NCI-H82 (cell line): ENCODE measurements at places on chromosomes 11 and 22.

DNA sequence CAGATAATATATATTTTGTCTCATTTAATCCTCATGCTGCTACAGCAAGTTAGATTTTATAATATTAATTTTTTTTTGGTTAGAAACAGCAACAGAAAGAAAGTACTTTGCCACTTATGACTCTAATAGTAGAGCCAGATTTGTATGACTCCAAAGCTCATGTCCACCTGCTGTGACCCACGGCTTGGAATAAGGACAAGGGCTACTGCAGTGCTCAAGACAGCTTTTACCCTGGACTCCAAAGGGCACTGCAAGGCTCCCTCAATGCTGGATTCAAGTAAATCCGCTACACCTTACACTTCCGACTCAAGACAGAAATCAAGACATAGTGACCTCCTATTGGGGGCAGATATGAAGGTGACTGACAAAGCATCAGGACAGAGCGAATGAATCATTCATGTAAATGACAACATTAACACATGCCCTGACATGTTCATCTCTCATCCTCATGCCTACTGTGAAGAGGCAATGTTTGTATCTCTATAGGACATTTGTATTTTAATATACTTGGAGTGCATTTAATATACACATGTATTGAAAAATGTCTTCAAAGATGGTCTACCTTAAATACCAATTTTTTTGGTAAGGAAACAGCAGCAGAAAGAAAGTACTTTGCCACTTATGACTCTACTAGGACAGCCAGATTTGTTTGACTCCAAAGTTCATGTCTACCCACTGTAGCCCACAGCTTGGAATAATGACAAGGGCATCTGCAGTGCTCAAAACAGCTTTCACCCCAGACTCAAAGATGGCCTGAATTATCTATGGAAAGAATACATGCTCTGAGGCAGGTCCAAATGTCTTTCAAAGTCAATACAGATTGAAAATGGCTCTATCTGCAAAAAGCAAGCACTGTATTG is 375.6 kb upstream of the CCDC90B start:
- DNase-seq, result no peak

DNA sequence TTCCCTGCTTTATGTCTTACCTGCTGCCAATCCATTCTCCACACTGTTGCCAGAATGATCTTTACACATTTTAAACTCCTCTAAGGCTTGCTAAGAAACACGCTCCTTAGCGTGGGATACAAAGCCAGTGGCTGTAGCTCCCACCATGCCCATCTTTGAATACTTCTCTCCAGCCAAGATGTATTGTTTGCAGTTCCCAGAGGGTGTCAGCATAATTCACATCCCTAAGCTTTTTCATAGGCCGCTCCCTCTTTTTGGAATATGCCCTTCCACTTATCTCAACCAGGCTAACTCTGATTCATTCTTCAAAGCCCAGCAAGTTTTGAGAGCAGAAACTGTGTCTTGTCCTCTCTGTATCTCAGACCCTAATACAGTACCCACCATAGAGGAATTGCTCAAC is 8.1 kb upstream of the UPK2 start:
- DNase-seq, result no peak

DNA sequence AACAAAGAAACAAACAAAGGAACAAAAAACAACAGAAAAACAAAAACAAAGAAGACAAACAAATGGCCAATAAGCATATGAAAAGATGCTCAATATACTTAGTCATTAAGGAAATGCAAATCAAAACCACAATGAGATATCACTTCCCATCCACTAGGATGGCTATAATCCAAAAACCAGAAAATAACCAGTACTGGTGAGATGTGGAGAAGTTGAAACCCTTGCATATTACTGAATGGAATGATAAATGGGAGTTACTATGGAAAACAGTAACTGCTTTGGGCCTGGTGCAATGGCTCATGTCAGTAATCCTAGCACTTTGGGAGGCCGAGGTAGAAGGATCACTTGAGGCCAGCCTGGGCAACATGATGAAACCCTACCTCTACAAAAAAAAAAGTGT is 44.9 kb upstream of the RBFOX2 start:
- DNase-seq, result no peak

DNA sequence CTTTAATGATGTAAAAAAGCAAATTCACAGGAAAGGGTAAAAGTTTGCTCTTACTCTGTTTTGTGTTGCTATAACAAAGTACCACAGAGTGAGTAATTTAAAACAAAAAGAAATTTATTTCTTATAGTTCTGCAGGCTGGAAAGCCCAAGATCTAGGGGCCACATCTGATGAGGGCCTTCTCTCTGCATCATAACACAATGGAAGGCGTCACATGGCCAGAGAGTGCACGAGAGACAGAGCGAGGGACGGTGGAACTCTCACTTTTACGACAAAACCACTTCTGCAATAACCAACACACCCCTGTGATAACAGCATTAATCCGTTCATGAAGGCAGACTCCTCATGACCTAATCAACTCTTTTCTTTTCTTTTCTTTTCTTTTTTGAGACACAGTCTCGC is 31.1 kb downstream of the CD6 start:
- DNase-seq, result no peak

GRCh38 chr22:45529105-45529504 is 26.4 kb downstream of the FBLN1 start:
- no peak for DNase-seq

DNA sequence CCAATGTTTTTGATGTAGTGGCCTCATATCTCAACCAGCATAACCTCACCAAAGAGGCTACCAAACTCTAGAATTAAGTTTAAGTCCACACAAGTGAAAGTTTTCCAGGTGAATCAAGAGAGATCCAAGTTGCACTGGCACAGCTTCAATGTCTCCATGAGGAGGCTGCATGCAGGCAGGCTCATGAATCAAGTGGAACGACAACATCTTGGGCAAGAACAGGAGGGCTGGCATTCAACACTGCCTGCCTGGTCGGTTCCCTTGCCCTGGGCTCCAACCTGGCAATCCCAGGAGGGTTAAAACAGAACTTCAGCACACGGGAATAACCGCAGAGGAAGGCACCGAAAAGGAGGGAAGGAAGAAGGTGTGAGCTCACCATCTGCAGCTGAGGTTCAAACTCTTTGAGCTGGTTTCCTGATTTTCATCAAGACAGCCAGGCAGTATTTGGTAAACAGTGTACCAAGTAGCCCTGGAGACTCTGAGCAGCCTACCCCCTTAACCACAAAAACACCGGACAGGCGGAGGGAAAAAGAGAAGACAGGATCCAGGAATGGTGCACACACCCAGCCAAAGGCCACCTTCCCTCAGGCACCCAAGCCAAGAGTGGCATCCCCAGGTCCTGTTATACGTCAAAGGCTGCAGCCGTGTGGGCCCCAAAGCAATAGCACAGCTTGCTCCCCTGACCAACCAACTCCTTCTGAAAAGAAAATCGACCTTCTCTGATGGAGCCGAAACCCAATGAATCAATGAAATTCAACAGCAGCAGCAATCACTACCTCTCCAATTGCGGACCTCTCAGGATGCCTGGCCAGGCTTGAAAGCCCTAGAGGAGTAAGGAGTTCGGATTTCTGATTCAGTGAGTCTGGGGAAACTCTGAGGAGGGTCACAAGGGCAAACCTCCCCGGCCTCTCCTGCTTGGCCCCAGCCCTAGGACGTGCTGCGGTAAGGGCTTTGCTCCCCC is 1.3 kb downstream of the PACSIN2 start:
- DNase-seq, result peak; percentile 41

- DNase-seq, result peak; percentile 56
Measured at GRCh38 chr22:29716814-29717545, 2.8 kb upstream of the CABP7 start.

- DNase-seq, result peak; percentile 40
Measured at GRCh38 chr11:1825039-1825740, 9.6 kb upstream of the SYT8 start.

DNA sequence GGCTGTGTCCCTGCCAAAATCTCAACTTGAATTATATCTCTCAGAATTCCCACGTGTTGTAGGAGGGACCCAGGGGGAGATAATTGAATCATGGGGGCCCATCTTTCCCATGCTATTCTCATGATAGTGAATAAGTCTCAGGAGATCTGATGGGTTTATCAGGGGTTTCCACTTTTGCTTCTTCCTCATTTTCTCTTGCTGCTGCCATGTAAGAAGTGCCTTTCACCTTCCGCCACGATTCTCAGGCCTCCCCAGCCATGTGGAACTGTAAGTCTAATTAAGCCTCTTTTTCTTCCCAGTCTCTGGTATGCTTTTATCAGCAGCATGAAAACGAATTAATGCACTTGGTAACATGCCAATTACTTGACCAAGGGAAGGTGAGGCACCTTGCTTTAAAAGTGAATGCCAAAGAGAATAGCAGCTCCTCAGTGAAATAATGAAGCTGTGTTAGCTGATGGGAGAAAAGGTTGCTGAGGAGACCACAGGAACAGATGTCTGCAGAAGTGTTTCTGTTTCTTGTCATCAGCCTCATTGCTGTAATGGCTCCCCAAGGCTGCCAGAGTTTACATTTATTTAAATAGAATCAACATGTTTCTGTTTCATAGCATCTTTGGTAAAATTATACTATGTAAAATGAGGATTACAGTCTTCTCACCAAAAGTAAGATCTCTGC is 89.0 kb upstream of the CD44 start:
- no peak for DNase-seq

DNA sequence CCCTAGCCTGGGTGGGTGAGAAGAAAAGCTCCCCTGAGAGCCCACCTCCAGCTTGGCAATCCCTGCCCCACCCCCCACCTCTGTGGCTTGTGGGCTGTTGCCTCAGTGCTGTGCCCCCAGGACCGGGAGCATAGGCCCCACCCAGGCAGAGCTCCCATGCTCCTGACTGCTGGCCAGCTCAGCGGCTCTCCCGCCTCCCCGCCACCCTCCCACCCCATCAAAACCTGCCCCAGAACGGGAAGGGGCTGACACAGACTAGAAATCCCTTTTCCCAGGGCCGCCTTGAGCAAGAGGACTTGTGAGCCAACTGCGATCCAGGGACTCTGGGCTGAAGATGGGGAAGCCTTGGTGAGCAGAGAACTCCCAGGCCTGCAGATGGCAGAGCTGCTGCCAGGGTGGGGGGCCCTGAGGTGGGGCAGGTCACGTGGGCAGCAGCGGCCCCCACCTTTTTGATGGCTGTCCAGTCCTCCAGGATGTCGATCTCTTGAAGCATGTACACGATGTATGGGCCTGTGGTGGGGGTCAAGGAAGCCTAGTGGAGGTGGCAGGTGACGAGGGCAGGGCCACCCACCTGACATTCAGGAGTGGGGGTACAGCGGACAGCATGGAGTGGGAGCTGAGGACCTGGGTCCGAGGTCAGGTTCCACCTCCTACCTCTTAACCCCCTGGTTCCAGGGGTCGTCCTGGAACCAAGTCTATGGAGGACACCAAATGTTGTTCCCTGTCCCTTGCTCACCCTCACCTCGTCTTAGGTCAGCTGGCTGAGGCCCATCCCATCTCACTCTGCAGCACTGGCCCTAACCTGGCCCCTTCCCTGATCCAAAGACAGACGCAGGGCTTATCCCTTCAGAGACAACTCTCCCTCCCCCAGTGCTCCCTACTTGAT is 2.3 kb upstream of the RIN1 start:
- DNase-seq, result no peak

GRCh38 chr22:29040385-29041275 is 21.0 kb downstream of the C22orf31 start:
- peak; percentile 75 for DNase-seq

- no peak for DNase-seq
Measured at GRCh38 chr11:124864176-124864891, 898 bp upstream of the ROBO3 start.

- peak; percentile 20 for DNase-seq
Measured at GRCh38 chr22:17303840-17304779, 65.2 kb upstream of the CECR2 start.

GRCh38 chr11:103491777-103492176 is 382.6 kb downstream of the DYNC2H1 start:
- DNase-seq, result no peak

- DNase-seq, result peak; percentile 59
Measured at GRCh38 chr11:57751676-57752253, at the start of gene BTBD18. Gene BTBD18 (minus strand): TSS chr11:57751819. CDS start chr11:57751188, 631 bp downstream.

GRCh38 chr22:43455846-43456245 is 44.0 kb downstream of the MPPED1 start:
- DNase-seq, result no peak

DNA sequence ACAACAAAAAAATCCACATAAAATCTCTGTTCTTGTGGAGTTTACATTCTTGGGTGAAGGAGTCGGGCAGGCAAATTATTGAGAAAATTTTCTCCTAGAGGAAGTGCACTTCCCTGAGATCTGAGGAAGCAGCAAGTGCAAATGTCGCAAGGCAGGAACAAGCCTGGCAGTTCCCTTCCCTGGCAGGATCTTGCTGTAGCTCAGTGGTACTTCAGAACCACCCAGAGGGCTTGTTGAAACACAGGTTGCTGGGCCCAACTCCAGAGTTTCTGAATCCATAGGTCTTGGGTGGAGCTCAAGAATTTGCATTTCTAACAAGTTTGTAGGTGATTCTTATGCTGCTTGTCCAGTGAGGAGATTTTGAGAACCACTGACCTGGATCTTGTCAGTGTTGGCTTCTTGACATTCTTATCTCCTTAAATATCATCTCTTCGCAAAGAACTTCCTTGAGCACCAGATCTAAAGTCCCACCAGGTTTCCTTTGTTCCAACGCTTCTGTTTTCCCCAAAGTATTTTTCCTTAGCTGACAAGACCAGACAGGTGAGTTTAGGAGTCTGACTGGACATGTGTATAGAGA is 9.6 kb downstream of the QSER1 start:
- DNase-seq, result no peak

DNA sequence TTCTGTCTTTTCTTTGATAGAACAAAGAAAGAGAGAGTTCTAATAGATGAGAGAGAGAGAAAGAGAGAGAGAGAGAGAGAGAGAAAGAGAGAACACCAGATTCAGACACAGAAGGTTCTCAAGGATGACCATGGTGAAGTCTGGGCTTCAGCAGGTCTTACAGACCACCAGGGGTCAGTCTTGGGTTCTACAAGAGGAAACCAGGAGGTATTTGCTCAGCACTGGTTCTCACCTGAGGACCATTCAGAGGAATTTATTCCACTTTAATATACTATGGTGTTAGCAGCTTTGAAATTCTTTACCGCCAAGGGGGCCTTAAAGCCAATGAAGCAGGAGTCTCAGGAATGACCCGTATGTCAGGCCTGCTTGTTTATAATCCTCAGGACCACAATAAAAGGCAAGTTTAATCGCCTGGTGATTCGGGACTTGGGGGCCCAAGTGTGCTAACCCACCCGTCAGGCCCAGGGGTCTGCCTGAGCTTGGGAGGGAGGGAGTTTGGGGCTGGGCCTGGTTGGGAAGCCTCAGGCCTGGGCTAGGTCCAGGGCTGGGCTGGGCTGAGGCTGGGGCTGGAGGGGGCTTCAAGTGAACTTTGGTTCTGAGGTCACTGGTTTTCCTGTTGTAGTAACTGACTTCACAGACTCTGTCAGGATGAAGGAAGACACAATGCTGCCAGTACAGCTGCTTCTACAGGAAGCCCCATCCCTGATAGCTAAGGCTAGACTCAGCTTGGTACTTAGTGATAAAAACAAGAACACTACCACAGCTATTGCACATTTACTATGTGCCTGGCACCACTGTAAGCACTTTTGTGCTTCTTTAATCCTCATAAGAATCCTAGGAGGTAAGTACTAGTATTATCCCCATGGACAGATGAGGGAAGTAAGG is 179.2 kb upstream of the ZBED5 start:
- peak; percentile 72 for DNase-seq

GRCh38 chr11:32786811-32787210 is 7.7 kb downstream of the CCDC73 start:
- DNase-seq, result peak; percentile 2

- peak; percentile 83 for DNase-seq
Measured at GRCh38 chr11:613369-613968, 2.3 kb downstream of the IRF7 start.
